Uterus (tissue), 4 donors: ENCODE measurements at places on chromosomes 2 and 18. TPM values are rescaled to one million over a fixed set of nuclear protein-coding genes. Genes with fewer than 3 reads are reported as not detected.

Gene REG3G
- total RNA-seq, result not detected

Gene SPP2
- not detected for total RNA-seq

Gene MC2R
- total RNA-seq, result not detected

Gene AGBL5
- total RNA-seq, result 16.0 TPM

Gene HOXD12
- not detected for total RNA-seq

Gene RAB1A
- 93.2 TPM for total RNA-seq

Gene GCG
- total RNA-seq, result not detected

Gene ACTR3
- 179 TPM for total RNA-seq

Gene ATRAID
- total RNA-seq, result 112 TPM

Gene PPP1R1C
- not detected for total RNA-seq

Gene UBXN4
- 24.7 TPM for total RNA-seq

Gene AFF3
- 8.5 TPM for total RNA-seq

Gene SETBP1
- total RNA-seq, result 16.8 TPM

Gene FBXO41
- total RNA-seq, result 1.5 TPM

Gene LIMS2
- 298 TPM for total RNA-seq

Gene AAMP
- 113 TPM for total RNA-seq

Gene MC4R
- total RNA-seq, result 0.41 TPM

Gene SP140L
- total RNA-seq, result 7.5 TPM

Gene SGPP2
- total RNA-seq, result under 0.01 TPM

Gene CCDC74A
- total RNA-seq, result 11.2 TPM

Gene MIB1
- 25.9 TPM for total RNA-seq

Gene FEV
- total RNA-seq, result not detected

Gene IL1R1
- total RNA-seq, result 43.8 TPM

Gene FANCL
- total RNA-seq, result 108 TPM

Gene OR6B3
- not detected for total RNA-seq

Gene MZT2B
- 279 TPM for total RNA-seq

Gene CAPN14
- under 0.01 TPM for total RNA-seq

Gene EHD3
- total RNA-seq, result 13.1 TPM

Gene UGT1A8
- total RNA-seq, result not detected

Gene TEX44
- total RNA-seq, result not detected

Gene MYOM1
- total RNA-seq, result 3.1 TPM

Gene CIB4
- total RNA-seq, result 0.61 TPM

Gene HOXD11
- 8.6 TPM for total RNA-seq

Gene ZAP70
- 11.2 TPM for total RNA-seq

Gene KCNG2
- total RNA-seq, result not detected

Gene ZSWIM2
- total RNA-seq, result not detected

Gene PSMA8
- total RNA-seq, result not detected

Gene MEIS1
- total RNA-seq, result 127 TPM

Gene MARCHF4
- total RNA-seq, result not detected

Gene C1GALT1C1L
- total RNA-seq, result 1.5 TPM

Gene ZNF532
- 174 TPM for total RNA-seq

Gene TRAPPC12
- 72.1 TPM for total RNA-seq

Gene MYO7B
- 0.26 TPM for total RNA-seq

Gene PRKAG3
- not detected for total RNA-seq

Gene RIT2
- total RNA-seq, result not detected

Gene NFATC1
- 11.5 TPM for total RNA-seq

Gene GAD1
- total RNA-seq, result not detected

Gene DLGAP1
- 5.0 TPM for total RNA-seq

Gene SCYGR4
- not detected for total RNA-seq

Gene MYO5B
- total RNA-seq, result 0.34 TPM

Gene RAB31
- 42.9 TPM for total RNA-seq

Gene ACADL
- total RNA-seq, result 0.26 TPM
